ENCODE measurements at places on chromosomes 2 and 18.

GRCh38 chr2:166031054-166031453 lies 77.5 kb upstream of the TTC21B start:
- DNase-seq = no peak

DNA sequence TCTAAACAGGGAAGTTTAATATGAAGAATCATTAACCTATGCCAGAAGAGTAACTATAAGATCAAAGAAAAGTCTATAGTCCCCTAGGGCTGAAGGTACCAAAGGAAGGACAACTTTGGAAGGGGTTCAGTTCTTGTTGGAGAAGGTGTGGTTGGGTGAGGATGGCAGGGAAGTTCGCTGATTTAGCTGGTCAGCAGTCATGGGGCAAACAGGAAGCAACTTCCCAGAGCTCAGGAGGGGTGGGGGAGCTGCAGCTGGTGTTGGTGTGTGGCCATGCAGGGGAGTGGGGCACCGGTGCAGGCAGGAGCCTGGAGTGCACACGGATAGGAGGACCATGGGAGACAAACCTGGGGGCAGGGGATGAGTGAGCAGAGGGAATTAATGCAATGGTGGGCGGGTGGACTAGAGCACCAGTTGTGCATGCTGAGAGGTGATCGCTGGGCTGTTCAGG lies 34.0 kb downstream of the FHOD3 start:
- no peak for DNase-seq

GRCh38 chr2:195687320-195688086 lies 30.5 kb downstream of the SLC39A10 start:
- DNase-seq = no peak

DNA sequence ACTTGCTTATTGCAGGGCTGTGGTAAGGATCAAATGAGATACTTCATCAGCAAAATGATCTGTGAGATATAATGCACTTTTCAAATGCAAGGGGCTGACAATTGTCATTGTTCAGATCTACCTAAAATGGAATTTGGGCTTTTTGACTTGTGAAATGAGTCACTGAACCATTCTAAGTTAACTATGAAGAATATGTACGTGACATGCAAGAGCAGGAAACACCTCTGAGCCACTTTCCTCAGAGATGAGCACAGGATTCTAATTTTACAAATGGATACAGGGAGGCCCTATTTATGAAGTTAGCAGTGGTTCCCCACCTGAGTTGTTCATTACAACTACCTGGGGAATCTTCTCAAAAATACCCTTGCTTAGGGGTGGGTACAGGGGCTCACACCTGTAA lies 26.7 kb downstream of the CTLA4 start:
- DNase-seq = no peak

- DNase-seq = no peak
Measured at GRCh38 chr2:168396131-168396530, 59.9 kb upstream of the CERS6 start.

- no peak for DNase-seq
Measured at GRCh38 chr2:217966423-217967070, 36.2 kb downstream of the TNS1 start.

- no peak for DNase-seq
Measured at GRCh38 chr2:80300954-80301353, 3.6 kb downstream of the LRRTM1 start.

GRCh38 chr2:16178551-16179130 lies 238.3 kb downstream of the MYCN start:
- DNase-seq = no peak

DNA sequence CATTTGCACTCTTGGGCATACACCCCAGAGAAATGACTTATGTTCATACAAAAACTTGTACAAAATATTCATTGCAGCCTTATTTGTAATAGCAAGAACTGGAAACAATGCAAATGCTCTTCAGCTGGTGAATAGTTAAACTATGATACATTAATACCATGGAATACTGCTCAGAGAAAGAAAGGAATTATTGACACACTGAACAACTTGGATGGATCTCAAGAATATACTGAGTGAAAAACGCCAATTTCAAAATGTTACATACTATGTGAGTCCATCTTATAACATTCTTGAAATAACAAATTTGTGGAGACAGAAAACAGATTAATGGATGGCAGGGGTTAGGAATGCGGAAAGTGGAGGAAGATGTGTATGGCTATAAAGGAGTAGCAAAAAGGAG lies 17.2 kb downstream of the LNPK start:
- DNase-seq = no peak

DNA sequence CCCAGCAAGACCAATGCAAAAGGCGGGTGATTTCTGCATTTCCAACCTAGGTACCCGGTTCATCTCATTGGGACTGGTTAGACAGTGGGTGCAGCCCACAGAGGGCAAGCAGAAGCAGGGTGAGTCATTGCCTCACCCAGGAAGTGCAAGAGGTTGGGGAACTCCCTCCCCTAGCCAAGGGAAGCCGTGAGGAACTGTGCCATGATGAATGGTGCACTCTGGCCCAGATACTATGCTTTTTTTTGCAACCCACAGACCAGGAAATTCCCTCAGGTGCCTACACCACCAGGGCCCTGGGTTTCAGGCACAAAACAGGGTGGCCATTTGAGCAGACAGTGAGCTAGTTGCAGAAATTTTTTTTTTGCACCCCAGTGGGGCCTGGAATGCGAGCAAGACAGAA lies 662.6 kb upstream of the ACVR2A start:
- no peak for DNase-seq

- no peak for DNase-seq
Measured at GRCh38 chr2:199382091-199382490, 75.6 kb downstream of the SATB2 start.

DNA sequence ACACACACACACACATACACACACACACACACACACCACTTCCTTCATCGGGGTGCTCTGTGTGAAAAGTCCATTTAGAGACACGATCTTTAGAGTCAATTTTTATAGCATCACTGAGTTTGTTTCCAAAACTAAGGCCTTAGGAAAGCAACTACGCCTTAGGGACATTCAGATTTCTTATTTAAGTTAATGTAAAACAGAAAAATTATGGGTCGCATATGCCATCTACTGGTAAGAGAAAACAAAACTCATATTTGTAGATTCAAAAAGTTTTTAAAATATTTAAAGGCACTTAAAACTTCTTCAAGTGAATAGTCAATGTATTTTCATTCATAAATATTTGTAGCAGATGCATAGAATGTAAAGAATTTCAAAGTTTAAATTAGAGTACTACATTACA lies 166.2 kb downstream of the ATAD2B start:
- DNase-seq = no peak

GRCh38 chr2:18831916-18832510 lies 242.6 kb upstream of the NT5C1B start:
- DNase-seq = no peak

DNA sequence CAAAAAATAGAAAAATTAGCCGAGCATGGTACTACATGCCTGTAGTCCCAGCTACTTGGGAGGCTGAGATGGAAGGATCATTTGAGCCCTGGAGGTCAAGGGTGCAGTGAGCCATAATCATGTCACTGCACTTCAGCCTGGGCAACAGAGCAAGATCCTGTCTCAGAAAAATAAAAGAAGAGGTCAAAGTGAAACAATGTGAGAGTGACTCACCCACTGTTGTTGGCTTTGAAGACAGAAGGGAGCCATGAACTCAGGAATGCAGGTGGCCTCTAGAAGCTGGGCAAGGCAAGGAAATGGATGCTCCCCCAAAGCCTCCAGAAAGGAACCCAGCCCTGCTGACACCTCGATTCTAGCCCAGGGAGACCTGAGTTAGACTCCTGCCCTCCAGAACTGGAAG lies 3.7 kb upstream of the TMEM214 start:
- DNase-seq = no peak

DNA sequence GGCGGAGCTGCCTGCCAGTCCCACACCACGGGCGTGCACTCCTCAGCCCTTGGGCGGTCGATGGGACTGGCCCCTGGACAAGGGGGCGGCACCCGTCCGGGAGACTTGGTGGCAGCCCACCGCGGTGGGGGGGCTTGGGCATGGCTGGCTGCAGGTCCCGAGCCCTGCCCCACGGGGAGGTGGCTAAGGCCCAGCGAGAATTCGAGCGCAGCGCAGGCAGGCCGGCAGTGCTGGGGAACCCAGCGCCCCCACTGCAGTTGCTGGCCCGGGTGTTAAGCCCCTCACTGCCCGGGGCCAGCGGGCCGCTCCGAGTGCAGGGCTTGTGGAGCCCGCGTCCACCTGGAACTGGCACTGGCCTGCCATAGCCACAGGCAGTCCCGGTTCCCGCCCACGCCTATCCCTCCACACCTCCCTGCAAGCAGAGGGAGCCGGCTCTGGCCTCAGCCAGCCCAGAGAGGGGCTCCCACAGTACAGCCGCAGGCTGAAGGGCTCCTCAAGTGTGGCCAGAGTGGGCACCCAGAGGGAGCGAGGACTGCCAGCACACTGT lies 742.9 kb upstream of the DDX18 start:
- no peak for DNase-seq

DNA sequence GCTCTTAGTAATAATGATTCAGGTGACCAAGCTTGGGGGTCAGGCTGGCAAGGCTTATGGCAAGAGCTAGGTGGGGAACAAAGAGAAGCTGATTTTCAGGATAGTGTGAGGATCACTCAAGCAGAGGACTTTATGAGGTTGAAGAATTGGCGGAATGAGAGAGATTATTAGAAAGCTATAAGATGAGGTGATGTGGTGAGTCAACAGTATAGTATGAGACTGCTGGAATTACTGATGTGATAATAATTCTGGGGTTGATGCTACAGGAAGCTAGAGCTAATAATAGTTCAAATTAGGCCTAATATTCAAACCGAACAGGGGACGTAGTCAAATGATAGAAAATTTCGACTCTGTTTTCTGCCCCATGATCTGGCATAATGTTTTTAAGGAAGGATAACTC lies 2115.3 kb upstream of the PIK3C3 start:
- DNase-seq = no peak

- DNase-seq = no peak
Measured at GRCh38 chr2:118202707-118203303, 114.5 kb downstream of the INSIG2 start.

DNA sequence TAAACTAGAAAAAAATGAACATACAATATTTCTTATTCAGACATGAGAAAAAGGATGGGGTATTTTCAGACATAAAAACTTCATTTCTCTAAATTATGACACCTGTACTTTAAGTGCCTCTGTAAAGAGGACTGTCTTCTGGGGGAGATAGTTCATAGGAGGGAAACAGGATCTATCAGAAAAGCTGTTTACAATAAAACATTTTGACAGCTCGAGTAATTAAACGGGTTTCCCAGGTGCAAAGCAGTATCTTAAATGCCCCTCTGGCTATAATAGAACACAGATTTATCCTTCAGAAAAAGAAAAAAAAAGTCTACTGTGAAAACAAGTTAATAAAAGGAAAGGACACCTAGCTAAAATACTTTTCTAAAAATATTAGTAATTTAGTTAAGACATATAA lies 311.4 kb upstream of the UBE2E3 start:
- no peak for DNase-seq

DNA sequence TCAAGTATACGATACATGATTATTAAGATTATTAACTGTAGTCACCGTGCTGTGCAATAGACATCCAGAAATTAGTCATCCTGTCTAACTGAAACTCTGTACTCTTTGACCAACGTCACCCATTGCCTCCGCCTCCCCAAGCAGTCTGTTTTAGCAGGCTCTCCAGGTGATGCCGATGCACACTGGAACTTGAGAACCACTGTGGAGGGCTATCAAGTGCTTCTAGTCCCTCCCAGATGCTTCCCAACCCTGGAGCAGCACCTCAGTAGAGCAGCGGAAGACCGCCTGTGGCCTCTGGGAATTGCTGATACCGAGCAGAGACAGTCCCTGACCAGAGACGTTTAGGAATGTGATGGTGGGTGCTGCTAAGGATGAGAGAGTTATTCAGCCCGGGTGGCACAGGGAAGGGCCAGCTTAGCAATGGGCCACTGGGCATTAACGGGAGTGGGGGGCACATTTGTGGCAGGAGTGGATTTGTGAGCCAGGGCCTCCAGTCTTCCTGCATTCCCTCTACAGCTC lies 50.7 kb downstream of the LIPG start:
- no peak for DNase-seq

- no peak for DNase-seq
Measured at GRCh38 chr2:187481543-187481942, 33.5 kb upstream of the CALCRL start.

- DNase-seq = no peak
Measured at GRCh38 chr2:101766871-101767739, 69.6 kb downstream of the MAP4K4 start.

GRCh38 chr2:16189836-16190160 lies 249.4 kb downstream of the MYCN start:
- no peak for DNase-seq

- DNase-seq = no peak
Measured at GRCh38 chr2:33115196-33115595, 168.4 kb downstream of the LTBP1 start.

DNA sequence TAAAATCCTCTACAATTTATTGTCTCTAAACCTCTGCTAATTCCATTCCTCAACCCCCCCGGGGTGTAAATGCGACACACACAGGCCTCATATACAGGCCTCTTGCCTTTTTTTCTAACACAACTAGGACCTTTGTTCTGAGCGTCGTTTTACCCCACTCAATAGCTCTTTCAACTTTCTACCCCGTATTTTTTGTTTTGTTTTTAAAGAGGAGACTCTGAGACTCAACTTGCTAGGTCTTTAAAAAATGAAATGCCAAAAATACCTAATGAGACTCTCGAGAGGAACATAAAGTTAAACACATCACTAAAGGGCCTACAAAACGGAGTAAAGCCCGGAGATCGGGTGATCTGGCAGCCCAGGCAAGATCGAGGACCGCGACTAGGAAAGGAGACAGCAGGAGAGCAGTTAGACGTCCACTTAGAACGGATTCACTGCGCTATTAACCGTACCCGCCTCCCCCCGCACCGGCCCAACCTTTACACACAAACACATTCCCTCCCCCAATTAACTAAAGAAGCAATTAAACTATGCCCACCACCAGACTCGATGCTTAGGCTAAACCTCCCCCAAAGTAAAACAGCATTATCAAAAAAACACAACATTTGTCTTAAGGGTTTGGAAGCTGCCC lies 1.7 kb downstream of the TRIP12 start:
- no peak for DNase-seq

DNA sequence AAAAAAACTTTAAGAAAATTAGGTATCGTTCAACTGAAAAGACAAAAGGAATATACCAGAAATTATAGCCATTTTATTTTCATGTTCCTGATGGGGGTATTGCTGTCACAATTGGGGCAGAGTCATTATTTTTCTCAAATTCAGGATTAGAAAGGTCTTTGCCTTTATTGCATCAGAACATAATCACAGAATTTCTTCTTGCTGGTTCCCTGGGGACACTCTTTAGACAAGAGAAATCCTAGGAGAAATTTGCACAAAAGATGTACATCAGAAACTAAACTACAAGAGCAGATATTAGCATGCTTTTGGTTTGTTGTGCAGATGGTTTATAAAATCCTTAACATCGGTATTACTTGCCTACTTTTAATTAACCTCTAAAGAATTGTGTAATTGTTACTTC lies 103.2 kb downstream of the NCOA1 start:
- DNase-seq = no peak

DNA sequence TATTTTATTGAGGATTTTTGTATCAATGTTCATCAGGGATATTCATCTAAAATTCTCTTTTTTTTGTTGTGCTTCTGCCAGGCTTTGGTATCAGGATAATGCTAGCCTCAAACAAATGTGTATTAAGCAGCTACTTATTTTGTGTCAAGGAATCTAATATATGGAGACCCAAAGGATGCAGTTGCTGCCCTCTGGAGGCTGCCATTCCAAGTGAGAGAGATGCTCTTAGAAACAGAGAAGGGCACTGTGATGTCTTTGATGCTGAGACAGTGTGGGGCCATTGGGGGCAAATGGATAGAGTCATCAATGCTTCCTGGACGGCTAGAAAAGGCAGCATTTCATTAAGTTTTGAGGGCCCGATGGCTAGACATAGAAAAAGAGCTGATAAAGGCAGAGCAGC lies 292.6 kb downstream of the SETBP1 start:
- DNase-seq = no peak

- no peak for DNase-seq
Measured at GRCh38 chr2:69615969-69616368, 27.6 kb downstream of the AAK1 start.
